NCI-H1417 treated with DMSO at 0.1 percent for 48 hours (cell line): ENCODE measurements at places on chromosomes 5 and 9.

GRCh38 chr5:150180241-150181026, 9.4 kb upstream of the SLC6A7 start:
- no peak for DNase-seq

DNA sequence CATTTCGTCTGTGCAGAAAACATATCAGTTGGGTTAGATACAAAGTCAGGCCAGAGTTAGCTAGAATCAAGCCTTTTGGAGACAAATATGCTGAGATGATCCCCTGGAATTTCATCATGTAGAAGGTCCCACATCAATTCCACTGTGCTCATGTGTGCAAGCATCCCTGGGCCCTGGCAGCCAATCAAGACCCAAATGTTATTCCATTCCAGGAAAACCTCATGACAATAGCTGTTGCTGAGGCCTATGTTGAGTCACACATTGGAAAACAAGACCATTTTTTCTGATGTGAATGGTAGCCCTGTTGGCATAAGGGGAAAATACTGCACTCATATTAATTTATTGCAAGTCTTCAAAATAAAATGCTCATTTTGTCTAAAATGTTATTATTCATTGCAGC, 11.5 kb downstream of the SPOCK1 start:
- no peak for DNase-seq

DNA sequence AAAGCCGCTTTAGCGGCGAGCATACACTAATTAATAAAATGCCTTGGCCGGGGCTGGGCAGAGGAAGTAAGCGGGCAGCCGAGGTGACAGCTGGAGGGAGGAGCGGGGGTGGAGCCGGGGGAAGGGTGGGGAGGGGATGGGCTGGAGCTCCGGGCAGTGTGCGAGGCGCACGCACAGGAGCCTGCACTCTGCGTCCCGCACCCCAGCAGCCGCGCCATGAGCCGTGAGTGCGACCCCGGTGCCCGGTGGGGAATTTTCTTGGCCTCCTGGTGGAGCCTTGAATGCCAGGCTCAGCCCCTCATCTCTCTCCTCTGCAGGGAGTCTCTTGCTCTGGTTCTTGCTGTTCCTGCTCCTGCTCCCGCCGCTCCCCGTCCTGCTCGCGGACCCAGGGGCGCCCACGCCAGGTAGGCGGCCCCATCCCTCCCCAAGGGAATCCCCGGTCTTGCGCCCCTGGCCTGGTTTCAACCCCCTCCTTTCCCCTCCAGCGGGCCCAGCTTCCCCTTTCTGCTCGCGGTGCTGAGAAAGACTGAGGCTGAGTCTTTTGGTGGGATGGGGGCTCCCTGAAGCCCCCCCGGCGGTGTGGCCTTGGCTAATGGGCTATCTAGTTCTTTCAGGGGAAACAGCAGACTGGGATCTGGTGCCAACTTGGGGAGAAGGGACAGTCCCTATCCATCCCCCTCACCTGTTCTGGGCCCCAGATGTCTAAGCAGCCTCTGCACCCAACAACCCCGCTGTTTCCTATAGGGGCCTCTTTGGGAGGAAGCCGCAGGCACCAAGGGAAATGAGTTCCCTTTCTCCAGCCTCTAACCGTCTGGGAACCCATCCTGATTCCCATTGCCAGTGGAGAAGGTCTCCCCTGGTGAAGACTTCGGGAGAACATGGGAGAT, at the start of gene PTGS1:
Gene PTGS1 (plus strand): TSS at position 156 of the 887 bp plus-strand sequence. CDS start 61 bp downstream, at position 217.
- DNase-seq: no peak

DNA sequence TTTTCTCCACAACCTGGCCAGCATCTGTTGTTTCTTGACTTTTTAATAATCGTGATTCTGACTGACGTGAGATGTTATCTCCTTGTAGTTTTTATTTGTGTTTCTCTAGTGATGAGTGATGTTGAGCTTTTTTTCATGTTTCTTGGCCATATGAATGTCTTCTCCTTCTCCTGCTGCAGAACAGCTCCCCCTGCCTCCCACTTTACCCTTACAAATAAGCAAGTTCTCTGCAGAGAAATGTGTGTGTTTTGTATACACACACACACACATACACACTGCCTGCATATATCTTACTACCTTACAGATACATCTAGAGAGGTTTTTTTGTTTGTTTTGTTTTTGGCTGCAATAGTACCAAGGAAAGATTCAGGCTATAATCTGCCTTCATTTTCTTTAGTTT, 88.7 kb upstream of the PHF24 start:
- DNase-seq: no peak

DNA sequence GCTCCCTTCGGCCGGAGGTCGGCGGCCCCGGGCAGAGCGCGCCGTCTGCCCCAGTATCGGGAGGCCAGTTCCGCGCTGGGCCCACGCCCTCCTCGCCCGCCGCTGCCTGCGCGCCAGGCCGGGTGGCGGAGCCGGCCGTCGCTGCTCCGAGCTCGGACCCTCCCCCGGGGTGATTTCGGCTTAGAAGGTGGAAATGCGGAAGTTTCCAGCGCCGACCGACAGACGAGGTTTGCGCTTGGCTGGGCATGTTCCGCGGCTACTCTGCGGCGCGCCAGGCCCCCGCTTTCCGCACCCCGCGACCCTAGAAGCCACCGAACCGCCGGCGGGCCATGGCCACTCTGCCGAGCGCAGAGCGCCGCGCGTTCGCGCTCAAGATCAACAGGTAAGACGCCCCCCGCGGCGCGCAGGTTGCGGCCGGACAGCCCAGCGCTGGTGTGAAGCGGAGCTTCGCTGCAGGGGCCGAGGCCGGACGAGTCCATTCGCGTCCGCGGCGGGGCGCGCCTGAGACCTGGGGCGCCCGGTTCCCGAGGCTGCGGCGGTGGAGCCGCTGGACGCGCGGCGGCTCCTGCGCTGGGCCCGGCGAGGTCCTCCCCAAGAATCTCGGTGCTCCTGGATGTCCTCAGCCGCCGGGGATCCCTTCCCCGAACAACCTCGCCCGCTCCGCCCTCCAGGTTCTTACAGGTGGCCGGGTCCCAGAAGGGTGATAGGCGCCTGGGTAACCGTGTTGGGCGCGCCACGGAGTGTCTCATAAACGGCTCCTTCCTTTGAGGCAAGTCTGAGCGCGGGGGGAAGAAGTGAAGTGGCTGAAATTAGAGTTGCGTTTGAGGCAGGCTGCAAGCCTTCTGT, at the start of gene DOCK8:
Gene DOCK8 (plus strand): TSS at position 218 of the 846 bp plus-strand sequence. CDS start 112 bp downstream, at position 330.
- DNase-seq: no peak

GRCh38 chr5:151811593-151812321, 40.0 kb downstream of the G3BP1 start:
- DNase-seq: no peak
